ENCODE measurements at places on chromosomes 6 and 20.

DNA sequence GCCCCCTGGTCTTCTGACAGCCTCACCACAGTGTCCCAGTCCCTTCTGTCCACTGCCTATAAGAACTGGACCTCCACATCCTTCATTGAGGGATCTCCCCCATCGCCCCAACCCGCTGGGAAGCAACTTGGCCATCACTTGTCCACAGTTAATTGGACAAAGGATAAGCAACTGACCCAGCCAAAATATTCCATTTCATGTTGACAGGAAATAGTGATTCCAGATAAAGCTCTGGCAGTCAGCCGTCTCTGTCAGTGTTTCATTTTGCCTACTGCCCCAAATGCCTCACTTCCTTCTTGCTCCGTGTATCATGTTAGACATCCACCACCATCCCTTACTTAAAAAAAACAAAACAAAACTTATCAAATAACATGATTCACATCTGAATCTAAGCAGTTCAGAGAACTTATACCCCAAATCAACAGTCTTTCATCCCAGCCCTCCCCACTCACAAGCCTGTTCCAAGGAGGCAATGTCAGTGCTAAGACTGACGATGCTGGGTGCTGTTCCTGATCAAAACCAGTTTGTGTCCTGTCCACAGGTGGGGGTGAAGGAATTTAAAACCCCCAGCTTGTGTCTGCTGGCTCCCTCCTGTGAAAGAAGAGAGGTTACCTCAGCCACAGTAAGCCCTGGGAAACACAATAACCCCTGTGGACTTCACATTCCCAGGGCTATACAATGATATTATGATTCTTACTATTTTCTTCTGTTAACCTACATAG is 162.5 kb downstream of the WDR27 start:
- DNase-seq: no peak

DNA sequence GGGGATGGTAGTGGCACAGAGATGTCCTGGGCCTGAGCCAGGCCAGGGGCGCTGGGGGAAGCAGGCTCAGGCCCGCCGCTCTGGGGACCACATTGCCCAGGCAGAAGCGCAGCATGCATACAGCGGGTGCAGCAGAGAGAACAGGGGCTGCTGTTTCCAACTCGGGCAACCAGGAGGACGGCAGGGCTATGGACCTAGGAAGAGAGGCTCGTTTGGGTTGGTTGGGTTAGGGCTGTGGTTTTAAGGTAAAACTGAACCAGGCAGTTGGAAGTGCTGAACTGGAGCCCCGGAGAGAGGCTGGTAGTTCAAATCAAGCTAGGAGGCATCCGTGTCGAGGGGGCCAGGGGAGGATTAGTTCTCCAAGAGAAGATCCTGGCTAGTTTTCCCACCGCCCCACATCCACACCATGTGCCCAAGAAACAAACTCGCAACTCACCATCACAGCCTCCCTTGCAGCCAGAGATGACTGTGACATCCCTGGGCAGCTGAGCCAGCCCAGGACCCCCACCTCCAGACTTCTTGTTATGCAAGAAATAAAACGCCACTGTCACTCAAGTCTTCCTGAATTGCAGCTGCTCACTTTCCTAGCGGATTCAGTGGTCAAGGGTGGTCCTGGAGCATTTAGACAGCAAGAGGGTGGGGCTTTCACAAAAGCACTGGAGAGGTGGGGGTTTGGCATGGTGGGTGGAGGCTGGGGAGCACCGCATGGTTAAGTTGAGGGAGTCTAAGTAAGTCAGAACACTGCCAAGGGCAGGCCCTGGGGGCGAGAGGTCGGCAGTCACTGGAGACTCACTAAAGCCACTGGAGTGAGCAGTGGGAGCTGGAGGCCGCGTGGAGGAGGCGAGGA is 161.2 kb downstream of the GRM4 start:
- no peak for DNase-seq

DNA sequence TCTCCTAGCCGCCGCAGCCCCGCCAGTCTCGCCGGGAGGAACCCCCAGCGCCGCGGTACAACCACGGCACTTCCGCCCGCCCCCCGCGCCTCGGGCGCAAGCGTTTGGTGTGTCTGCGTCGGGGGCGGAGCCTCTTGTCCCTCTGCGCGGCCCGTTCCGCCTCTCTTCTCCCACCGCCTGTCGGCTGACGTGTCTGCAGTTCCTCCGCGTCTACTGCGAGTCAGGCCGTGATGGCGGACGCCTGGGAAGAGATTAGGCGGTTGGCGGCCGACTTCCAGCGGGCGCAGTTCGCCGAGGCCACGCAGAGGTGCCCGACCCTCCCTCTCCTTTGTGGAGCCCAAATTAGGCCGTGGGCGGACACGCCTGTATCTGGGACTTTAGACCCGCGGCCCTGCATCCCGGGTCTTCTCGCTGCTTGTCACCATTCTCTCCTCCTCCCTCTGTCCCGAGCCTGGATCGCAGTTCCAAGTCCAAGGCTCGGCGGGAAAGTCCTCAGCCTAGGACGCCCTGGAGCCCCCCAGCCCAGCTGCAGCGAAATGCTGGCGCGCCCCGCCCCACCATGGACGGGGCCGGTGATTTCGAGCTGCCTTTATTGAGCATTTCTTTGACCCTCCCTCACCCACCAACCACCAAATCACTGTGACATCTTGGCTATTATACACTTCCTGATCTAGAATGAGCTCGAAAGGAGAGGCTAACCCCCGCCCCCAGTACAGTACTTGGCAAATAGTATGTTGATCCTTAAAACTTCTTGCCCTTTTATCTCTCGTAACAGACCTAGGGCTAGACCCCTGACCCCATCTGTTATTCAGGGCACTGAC is at the start of gene UFL1:
Gene UFL1 (plus strand): TSS at position 163 of the 821 bp plus-strand sequence. CDS start 68 bp downstream, at position 231.
- DNase-seq: peak; percentile 56

DNA sequence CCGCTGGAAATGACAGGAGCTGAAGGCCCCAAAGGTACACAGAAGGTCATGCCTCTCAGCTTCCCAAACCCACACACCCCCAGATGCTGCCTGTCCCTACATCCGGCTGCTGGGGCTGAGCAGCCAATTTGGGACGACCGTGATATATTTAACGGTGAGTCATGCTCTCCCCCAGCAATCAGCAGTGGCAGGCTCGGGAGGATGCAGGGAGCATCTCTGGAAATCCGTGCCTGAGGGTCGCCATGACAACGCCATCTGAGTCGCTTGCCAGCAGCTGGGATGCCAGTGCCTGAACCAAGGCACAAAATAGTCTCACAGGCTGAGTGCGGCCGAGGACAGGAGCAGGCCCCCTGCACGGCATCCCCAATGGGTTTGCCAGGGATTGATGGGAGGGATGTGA is 57.9 kb downstream of the KCNB1 start:
- DNase-seq: no peak

- no peak for DNase-seq
Measured at GRCh38 chr20:61192337-61192950, 59.6 kb upstream of the CDH4 start.

GRCh38 chr6:46530896-46531295 is 39.6 kb upstream of the RCAN2 start:
- DNase-seq: no peak

DNA sequence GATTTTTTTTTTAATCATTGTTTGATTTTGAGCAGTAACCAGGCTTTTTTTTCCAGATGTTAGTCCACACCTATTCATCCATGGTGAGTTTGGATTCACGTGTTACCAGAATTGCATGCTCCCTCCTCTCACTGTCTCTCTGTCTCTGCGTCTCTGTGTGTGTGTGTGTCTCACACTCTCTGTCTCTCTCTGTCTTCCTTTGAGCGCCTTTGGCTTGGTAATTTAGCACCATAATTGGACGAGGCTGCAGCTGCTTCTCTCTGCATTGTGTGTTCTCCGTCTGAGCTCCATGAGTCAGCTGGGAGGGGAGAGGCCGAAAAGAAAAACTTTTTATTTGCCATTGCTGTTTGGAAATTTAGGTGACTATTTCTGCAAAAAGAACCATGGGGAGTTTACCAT is 3.4 kb downstream of the TFAP2B start:
- no peak for DNase-seq

- DNase-seq: no peak
Measured at GRCh38 chr6:88975369-88975768, 12.0 kb upstream of the RNGTT start.

DNA sequence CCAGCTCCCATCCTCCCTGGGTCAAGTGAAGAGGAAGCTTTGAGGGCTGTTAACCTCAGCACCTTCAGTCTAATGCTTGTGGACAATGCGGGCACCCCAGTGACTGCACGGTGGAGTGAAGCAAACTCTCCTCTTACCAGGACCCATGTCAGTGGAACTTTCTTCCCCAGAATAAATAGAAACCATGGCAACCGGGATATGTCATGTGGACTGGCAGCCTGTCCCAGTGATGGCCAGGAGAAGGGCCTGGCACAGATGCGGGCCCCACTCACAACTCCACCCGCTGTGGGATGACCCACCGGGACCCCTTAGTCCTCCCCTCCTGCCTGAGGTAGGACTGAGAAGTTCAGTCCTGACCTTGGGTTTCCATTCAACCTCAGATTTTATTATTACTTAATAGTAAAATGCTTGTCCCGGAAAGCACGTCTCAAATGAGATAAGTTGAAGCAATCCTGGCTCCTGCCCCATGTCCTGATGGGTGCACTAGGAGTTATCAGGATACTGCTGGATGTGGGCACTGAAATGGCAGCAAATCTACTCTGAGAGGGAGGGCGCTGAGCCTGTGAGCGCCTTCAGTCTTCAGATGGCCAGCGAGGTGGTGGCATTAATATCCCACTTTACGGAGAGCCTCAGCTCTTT is 23.5 kb downstream of the TOX2 start:
- DNase-seq: no peak

- no peak for DNase-seq
Measured at GRCh38 chr20:58571356-58571692, 56.1 kb upstream of the APCDD1L start.

- no peak for DNase-seq
Measured at GRCh38 chr6:166244353-166245045, 63.7 kb downstream of the PRR18 start.

- DNase-seq: peak; percentile 89
Measured at GRCh38 chr6:73798592-73798991, 102.6 kb downstream of the CD109 start.

DNA sequence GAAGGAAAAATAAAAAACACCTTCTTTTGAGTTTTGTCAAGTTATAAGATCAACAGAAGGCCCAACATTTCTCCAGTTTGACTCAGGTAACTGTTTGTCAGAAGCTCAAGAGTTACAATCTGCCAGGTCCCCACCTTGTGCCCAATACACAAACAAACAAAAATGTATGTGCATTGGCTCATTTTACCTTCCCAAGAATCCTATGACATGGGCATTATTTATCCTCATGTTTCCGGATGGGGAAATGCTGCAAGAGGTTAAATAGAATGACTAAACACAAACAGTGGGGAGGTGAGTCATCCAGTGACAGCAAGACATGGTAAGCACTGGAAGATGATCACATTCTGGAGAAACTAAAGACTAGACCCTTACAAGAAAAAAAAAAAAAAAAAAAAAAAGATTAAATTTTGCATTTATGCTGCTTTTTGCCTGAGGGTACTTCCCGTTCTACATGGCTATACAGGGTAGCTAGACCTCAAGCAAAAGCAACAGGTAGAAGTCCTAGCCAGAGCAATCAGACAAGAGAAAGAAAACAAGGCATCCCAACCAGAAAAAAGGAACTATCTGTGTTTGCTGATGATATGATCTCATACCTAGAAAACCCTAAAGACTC is 23.6 kb upstream of the ANKRD60 start:
- DNase-seq: peak; percentile 63

DNA sequence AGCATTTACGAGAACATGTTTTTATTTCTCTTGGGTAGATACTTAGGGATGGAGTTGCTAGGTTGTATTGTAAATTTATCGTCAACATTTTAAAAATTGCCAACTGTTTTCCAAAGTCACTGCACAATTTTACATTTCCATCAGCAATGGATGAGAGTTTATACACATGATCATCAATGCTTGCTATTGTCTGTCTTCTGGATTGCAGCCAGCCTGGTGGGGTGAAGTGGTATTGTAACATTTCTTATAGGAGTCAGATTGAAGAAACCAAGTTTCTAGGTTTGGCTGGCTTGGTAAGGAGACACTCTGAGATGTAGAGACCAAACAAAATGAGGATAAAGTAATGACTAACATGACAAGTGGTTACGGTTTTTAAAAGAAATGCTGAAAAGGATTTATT is 57.1 kb upstream of the HDDC2 start:
- no peak for DNase-seq

DNA sequence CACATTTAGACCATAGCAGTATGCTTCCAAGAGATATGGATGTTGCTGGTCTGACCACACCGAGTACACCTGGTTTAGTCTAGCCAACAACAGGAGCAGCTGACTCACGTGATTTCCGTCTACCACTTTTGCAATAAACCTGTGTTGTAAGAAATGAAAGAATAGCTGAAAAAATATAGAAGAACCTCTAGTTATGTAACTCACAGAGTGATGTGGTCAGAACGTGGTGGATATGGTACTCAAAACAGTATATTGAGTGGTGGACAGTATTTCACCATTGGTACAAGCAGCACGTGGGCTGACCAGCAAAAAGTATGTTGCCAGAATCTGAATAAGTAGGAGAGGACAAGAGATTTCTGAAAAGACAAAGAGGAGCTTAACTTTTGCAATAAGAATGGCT is 226.9 kb downstream of the TBC1D7 start:
- no peak for DNase-seq

DNA sequence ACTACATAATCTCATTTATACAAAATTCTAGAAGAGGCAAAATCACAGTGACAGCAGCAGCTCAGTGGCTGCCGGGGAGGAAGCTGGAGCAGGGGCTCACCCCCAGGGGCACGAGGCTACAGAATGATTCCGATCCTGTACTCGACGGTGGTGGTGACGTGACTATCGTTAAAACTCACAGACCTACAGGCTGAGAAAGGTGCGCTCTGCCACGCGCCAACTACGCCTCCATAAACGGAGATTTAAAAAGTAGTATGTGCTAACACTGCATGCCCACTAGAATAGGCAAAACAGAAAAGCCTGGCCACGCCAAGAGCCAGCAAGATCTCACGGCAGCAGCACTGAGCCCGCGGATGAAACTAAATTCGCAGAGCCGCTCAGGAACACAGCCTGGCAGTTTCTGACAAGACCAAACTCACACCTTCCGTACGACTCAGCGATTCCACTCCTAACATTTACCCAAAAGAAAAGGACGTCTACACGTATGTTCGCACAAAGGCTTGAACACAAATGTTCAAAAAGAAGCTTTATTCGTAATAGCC is 25.2 kb downstream of the TAF4 start:
- no peak for DNase-seq

- no peak for DNase-seq
Measured at GRCh38 chr6:20349225-20349624, 52.5 kb upstream of the E2F3 start.

DNA sequence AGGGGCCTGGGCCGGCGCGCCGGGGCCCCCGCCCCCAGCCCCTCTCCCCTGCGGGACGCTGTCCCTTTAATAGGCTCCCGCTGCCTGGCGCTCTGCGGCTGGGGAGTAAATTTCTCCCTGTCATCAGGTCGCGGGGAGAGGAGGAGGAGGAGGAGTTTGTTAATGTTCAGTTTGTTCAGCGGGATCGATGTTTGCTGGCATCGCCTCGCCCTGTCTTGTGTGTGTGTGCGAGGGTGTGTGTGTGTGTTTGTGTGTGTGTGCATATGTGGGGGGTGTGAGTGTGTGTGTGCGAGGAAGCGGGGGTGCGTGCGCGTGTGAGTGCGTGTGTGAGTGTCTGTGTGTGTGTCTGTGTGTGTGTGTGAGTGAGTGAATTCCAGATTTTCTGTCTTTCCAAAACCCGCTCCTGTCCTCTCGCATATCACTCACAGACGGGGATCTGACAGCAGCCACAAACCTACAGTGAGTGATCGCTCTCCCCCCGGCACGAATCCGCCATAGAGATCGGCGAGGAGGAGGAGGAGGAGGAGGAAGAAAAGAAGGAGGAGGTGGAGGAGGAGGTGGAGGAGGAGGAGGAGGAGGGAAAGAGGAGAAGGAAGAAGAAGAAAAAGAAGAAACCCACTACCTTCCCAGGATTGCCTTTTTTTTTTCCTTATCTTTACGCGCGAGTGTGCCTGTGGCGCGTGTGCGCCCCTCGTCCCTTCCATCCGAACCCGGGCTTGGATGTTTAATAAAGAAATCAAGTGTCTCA is at the start of gene TSHZ2:
Gene TSHZ2 (plus strand): TSS at position 169 of the 748 bp plus-strand sequence. CDS start 936 bp downstream, outside the sequence.
- DNase-seq: no peak

All from AG04449 (cell line).